ENCODE measurements at places on chromosomes 7 and 10.

GRCh38 chr10:69232252-69232651 lies 12.1 kb downstream of the HKDC1 start:
- no peak for DNase-seq

DNA sequence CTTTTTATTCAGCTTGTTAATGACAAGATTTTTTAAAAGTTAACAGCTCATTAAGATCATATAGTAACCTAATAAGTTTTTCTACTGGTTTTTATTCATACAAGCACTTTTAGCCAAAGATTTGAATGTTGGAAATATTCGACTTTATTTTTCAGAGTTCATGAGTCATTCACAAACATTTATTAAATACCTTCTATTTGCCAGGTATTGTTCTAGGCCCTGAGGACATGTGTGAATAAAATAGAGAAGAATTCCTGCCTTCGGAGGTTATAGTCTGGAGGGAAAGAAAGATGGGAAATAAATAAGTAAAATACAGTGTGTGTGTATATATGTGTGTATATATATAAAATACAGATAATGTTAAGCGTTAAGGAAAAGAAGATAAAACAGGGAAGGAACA lies 31.5 kb downstream of the BTAF1 start:
- DNase-seq = no peak

DNA sequence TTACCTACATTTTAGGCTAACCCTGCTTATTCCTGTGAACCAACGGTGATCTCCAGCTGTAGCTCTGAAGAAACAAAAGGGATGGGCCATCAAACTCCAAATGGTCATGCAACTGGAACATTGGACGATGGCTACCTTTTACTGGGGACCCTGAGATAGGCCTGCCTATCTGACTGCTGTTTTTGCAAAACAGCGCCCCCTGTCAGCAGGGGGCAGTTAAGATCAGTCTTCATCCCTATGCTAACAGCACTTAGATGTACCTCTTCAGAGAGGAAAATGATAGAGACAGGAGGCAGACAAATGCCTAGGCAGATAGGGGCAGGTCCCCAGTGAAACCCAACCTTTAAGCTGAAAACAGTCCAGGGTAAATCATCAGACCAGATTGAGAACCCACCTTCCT lies 1085.4 kb upstream of the SORCS1 start:
- no peak for DNase-seq

- no peak for DNase-seq
Measured at GRCh38 chr7:1041551-1042491, 2.5 kb upstream of the GPR146 start.

- DNase-seq = no peak
Measured at GRCh38 chr10:33134011-33134751, 176.2 kb upstream of the ITGB1 start.

DNA sequence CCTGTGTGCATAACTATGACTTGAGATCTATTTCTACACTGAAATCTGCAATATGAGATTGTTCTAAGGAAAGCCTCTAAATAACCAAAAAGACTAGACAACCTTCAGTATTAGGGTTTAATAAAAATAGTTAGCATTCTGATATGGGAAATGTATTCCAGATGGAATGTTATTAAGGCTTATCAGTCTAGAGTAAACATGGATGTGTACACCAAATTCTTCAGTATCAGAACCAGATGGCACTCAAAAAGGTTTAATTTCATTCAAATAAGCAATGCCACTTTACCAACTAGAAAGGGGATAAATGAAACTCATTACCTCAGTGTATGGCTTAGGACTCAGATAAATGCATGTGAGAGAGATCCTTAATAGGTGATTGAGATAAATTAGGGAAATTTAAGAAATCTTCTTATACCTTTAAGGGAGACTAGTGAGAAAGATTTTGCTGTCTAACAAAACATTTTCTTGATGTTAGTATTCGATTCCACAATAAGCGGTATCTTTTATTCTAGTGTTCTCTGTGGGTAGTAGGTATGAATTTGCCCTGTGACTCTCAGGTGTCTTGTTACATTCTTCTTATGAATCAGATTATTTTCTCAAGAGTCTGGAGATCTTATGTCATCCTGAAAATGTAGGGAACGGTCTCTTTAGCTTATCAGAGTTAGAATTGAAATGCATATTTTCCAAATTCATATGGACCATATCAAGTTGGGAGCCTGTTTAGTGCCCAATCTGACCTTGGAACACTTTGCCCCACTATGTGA lies 159.2 kb downstream of the PRKG1 start:
- DNase-seq = no peak

DNA sequence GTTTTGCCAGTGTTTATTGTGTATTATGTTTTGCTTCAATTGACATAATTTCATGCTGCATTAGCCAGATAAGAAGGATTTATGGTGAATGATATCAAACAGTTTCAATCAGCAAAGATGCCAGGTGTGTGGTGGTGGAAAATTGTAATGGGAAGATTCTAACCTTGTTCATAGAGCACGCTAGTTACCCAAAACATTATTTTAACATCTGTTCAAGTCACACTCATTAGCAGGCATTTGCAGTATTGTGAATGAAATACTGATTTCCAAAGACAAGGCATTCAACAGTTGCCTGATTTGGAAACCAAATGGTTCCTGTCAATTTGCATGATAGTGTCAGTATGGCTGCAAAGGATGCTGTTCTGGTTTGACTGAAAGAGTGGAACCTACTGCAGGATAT lies 129.7 kb downstream of the EPC1 start:
- DNase-seq = no peak

GRCh38 chr7:136272934-136273333 lies 295.8 kb upstream of the MTPN start:
- no peak for DNase-seq

DNA sequence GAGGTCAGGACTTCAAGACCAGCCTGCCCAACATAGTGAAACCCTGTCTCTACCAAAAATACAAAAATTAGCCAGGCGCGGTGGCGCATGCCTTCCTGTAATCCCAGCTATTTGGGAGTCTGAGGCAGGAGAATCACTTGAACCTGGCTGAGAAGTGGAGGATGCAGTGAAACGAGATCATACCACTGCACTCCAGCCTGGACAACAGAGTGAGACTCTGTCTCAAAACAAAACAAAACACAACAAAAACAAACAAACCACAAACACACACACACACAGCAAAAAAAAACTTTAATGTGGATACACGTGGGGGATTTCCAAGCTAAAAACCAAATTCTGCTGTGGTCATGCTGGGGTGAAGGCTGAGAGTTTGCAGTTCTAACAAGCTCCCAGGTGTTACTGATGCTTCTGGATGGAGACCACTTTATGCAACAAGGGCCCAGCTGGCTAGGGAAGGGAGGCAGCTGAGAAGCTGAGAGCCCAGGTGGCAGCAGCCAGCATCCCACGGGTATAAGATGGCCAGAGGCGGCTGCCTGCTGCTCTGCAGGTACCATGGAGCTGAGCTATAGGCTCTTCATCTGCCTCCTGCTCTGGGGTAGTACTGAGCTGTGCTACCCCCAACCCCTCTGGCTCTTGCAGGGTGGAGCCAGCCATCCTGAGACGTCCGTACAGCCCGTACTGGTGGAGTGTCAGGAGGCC lies at the start of gene ZP3:
TSS of gene ZP3 (plus strand) at position 538 of the 699 bp plus-strand sequence. CDS start at position 553, 15 bp downstream.
- DNase-seq = no peak

DNA sequence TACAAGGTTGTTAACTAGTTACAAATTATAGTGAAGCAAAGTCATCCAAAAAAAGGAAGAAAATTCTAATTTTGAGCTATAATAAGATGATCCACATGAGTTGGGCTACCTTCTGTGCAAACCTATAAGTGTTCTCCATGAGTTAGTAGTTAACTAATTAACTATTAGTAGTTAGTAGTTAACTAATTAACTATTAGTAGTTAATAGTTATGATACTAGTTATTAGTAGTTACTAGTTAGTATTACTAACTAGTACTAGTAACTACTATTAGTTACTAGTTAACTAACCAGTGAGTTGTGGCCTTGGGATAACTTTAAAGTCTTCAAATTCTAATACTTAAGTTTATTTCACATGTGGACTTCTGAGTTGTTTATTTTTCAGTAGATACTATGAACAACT lies 453.4 kb upstream of the GRM3 start:
- no peak for DNase-seq

DNA sequence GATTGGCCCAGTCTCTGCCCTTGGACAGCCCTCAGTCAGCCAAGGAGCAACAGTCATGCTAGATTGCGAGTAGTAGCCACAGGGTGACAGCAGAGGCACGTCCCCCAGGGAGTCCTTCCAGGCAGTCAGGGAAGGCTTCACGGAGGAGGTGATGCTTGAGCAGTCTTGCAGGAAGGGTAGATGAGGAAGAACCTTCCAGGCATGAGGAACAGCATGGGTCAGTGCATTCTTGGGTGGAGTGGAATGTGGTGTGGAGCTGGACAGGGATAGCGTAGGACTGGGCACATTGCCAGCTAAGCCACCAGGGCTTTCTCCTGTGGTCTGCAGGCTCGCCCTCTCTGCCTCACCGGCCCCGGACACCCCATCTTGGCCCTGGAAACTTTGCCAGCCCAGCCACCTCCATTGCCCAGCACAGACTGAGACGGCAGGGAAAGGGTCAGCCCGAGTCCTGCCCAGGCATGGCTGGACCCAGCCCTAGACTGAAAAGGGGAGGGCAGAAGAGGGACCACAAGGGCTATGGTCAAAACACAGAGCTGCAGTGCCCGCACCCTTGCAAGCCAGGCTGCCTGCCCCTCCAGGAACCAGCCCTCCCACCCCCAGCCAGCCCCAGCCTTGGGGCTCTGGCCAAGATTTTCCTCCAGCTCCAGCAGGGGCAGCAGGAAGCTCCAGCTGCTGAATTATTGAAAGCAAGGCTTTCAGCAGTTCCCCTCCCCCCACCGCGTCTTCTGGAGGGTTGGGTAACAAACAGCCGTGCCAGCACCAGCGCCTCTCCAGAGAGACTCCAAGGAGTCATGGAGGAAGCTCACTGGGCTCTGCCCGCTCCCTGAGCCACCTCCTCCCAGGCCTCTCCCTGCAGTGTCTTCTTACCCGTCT lies 18.7 kb downstream of the SRRM3 start:
- DNase-seq = no peak

GRCh38 chr10:101295261-101295660 lies 58.7 kb upstream of the BTRC start:
- no peak for DNase-seq

GRCh38 chr10:9227679-9228365 lies 1173.3 kb downstream of the GATA3 start:
- no peak for DNase-seq

- no peak for DNase-seq
Measured at GRCh38 chr10:36424502-36424901, 700.9 kb upstream of the ANKRD30A start.

DNA sequence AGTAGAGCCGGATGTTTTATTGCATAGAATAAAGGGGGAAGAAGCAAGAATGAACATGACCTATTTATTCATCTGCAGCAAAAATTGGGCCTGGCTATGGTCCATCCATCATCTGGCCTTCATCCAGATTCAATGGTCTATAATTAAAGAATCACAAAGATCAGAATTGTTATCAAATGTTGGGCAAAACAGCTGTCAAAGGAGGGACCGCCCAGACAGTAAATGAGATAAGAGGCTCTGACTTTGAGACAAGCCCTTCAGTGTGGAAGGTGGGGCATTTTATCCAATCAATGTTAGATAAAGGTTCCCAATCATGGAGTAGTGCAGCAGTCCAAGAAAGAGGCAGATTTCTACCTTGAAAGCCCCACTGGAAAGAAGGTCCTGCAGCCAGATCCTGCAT lies 153.5 kb downstream of the PARD3 start:
- no peak for DNase-seq

DNA sequence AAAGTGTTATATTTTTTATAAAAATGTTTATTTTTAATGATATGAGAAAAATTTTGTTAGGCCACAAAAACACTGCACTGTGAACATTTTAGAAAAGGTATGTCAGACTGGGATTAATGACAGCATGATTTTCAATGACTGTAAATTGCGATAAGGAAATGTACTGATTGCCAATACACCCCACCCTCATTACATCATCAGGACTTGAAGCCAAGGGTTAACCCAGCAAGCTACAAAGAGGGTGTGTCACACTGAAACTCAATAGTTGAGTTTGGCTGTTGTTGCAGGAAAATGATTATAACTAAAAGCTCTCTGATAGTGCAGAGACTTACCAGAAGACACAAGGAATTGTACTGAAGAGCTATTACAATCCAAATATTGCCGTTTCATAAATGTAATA lies 64.8 kb upstream of the CAPZA2 start:
- no peak for DNase-seq

DNA sequence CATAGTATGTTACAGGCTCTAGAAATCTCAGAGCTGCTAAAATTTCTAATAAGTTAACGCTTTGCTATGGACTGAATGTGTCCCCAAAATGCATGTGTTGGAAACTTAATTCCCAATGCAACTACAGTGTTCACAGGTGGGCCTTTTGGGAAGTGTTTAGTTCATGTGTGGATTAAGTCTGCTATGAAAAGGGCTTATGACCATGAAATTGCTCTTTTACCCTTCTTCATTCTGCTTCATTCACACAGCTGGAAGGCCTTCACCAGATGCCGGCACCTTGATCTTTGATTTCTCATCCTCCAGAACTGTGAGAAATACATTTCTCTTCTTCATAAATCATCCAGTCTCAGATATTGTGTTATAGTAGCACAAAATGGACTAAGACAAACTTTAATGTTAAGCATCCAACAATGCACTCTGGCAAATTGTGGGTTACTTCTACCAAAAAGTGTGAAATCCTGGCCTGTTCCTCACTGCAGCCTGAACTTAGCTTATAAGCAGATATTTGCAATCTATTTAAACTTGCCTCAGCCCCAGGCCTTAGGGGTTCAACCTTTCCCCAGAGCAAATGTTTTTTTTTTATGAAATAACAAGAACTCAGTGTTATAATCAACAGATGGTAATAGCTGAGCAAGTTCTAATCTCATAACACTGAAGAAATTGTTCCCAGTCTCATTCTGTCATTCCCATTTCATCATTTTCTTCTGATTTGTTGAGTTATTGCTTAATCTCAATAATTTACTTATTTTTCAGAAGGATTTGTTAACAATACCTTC lies 523.6 kb downstream of the KIF20B start:
- no peak for DNase-seq

- DNase-seq = no peak
Measured at GRCh38 chr7:33745934-33746333, 159.4 kb upstream of the BMPER start.

- no peak for DNase-seq
Measured at GRCh38 chr7:127791446-127792189, 139.6 kb downstream of the SND1 start.

- no peak for DNase-seq
Measured at GRCh38 chr7:78473021-78473420, 674.4 kb downstream of the PHTF2 start.

- no peak for DNase-seq
Measured at GRCh38 chr10:11755512-11756263, 13.5 kb downstream of the ECHDC3 start.

DNA sequence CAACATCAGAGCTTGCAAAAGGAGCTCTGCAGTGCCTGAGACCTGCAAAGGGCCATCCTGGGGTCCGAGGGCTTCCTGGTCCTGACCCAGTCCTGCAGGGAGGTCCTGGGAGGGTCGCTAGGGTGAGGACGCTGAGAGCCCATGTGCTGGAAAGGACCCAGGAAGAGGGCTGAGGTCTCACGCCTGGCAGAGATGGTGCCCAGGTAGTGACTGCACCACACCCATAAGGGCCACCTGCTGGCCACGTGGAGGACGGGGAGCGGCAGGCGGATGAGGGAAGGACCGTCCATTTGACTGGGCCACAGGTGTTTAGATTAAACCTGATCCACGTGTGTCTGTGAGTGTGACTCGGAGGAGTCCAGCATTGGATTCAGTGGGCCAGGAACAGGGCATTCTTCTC lies 392.8 kb downstream of the DNAJB6 start:
- DNase-seq = no peak

- DNase-seq = no peak
Measured at GRCh38 chr10:113412161-113412560, 140.7 kb upstream of the HABP2 start.

Data from NCI-H1417 treated with DMSO at 0.1 percent for 48 hours (cell line).